Activated CD8-positive, alpha-beta memory T cell treated with anti-CD3 and anti-CD28 coated beads for 1 hour (primary cell): ENCODE measurements at places on chromosomes 2 and 18.
A peak's percentile ranks its signal among the peaks of the same experiment; 100 is the strongest.

- DNase-seq = no peak
Measured at GRCh38 chr2:67446491-67446911, 49.4 kb downstream of the ETAA1 start.

DNA sequence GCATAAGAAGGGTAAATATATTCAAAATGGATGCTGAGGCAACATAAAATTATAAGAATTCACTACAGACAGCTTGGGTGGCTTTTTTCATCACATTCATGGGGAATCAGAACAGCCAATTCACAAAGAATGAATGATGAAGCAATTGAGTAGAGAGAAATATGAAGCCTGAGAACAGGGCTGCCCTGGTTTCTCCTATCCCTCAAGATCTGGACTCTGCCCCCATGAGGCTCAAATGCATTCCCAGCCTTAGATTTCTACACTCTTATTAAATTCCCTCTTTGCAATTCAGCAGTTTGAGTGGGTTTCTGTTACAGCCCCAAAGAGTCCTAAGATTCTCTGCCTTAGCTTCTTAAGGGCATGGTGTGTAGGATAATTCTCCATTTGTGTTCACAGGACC lies 172.5 kb downstream of the MAIP1 start:
- no peak for DNase-seq

- no peak for DNase-seq
Measured at GRCh38 chr2:120346667-120347358, 877 bp downstream of the INHBB start.

DNA sequence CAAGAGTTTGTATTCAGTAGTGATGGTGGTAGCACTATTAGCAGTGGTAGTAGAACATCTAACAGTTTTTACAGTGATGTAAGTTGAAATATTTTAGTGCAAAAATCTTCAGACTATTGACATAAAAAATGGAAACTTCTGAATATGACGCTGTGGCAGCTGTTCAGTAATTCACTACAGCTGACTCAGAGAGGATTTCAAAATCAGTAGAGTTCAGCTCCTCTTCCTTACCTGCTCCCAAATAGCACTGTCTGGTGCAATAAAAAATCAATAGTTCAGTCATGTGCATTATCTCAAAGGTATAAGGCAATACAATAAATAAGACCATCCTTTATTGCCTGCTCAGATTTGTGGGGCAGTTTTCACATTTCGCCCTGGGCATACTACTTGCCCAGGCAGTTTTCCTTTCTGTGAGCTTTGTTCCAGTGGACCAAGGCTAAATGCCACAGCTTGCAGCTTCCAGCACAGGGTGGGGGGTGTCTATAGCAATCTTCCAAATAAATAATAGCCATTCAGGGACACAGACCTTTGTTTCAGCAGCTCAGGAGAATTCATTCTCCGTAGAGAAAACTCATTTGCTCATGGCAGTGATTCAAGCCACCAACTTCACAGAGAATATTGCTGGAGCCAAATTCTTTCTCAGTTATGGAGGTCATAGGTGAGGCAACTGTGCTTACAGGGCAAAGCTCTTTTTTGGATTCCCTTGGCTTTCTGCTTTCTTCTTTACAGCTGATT lies 33.9 kb upstream of the GORASP2 start:
- DNase-seq = no peak

- DNase-seq = peak; percentile 36
Measured at GRCh38 chr2:437756-438393, 150.0 kb upstream of the ALKAL2 start.

DNA sequence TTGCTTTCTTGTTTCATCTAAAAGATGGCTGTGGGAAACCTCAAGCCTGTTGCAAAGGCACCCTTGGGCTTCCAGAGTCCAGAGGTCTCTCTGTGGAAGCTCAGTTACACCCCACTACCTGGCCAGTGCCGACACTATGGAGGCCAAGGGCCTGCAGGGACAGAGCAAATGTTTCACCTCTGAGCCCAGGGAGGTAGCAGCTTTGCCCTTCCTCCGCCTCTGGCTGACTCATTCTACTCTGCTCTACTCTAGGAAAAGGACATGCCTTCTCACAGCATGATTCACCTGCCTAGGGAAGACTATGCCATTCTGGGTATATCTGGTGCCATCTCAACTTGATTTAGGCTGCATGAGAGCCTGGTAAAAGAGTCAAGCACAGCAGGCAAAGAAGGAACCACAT lies 12.2 kb downstream of the MYOM1 start:
- DNase-seq = no peak

GRCh38 chr2:236176951-236177350 lies 8.8 kb upstream of the GBX2 start:
- DNase-seq = no peak

- no peak for DNase-seq
Measured at GRCh38 chr2:231924889-231925275, 1.3 kb downstream of the NPPC start.

DNA sequence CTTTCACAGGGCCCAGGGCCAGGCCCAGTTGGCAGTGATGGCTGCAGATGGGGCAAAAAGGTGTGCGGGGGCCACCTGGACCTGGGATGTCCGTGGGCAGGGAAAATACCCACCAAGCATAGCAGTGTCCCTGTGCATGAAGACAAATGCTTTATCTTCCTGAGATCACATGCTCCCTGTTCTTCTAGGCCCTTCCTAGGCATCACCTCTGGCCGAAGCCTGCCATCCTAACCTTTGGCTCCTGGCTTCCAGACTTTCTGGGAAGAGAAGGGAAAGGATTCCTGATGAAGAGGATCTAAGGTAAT lies 105.0 kb upstream of the SMAD2 start:
- no peak for DNase-seq

DNA sequence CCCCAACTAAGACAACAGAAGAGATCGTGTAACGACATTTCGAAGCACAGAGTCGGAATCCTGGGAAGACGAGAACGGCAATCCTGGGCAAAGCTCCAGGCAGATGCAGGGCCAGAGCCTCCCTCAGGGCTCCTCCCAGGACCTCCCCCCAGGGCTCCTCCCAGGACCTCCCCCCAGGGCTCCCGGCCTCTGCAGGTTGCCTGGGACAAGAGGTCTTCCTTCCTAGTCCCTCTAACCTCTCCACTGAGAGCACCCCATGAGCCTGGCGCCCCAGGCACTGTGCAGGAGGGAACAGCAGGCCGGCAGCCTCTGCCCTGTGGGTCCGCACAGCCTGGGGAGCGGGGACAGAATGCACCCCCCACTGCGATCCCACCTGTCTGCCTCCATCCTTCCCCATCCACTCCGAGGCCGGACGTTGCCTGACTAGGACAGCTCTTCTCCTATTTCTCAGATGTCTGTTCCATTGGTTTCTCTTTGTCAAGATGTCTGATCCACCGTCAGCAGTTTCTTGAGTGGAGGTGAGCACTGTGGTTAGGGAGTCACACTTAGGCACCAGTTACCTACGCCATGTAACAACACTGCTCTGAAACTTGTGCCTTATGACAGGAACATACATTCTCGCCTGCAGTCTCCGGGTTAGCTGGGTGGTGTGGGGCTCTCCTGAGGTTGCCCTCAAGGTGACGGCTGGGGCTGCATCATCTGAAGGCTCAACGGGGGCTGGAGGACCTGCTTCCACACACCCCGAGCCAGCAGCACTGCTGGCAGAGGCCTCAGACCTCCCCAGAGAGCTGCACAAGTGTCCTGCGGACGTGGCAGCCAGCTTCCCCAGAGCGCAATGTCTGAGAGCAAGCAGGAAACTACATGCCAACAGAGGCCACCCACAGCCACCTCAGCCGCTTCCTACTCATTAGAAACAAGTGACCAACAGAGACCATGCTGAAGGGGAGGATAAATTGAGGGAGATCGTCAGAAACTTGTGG lies 28.9 kb downstream of the ADI1 start:
- DNase-seq = no peak

GRCh38 chr2:197515739-197516392 lies at the start of gene MOB4:
Gene MOB4 (plus strand): TSS chr2:197516066. CDS start chr2:197516087, 21 bp downstream.
- DNase-seq = peak; percentile 93

GRCh38 chr2:9474361-9475057 lies at the start of gene IAH1:
Gene IAH1 (plus strand): TSS chr2:9474551. CDS start chr2:9474567, 16 bp downstream.
- peak; percentile 45 for DNase-seq

DNA sequence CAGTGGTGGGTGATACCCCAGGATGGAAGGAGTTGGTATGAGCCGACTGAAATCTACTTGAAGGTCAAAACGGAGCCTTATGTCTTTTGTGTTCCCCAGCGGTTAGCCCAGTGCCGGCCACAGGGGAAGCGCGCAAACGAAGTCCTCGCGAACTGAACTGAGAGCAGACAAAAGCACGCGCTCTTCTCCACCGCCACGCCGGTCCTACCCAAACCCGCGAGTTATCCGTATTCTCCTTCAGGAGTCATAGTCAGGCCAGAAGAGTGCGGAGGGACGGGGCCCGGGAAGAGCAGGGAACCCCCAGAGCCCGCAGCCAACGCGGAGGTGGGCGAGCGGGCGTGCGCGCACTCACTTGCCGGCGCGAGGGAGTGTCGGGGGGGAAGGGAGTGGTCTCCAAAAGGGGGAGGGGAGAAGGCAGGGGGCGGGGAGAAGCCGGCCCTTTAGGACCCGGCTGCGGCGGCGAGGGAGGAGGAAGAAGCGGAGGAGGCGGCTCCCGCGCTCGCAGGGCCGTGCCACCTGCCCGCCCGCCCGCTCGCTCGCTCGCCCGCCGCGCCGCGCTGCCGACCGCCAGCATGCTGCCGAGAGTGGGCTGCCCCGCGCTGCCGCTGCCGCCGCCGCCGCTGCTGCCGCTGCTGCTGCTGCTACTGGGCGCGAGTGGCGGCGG lies at the start of gene IGFBP2:
Gene IGFBP2, plus strand, starts transcription at position 469 of the 664 bp plus-strand sequence. Its CDS starts 104 bp downstream, at position 573.
- DNase-seq = no peak

- DNase-seq = no peak
Measured at GRCh38 chr2:50476174-50476573, 555.8 kb downstream of the NRXN1 start.

DNA sequence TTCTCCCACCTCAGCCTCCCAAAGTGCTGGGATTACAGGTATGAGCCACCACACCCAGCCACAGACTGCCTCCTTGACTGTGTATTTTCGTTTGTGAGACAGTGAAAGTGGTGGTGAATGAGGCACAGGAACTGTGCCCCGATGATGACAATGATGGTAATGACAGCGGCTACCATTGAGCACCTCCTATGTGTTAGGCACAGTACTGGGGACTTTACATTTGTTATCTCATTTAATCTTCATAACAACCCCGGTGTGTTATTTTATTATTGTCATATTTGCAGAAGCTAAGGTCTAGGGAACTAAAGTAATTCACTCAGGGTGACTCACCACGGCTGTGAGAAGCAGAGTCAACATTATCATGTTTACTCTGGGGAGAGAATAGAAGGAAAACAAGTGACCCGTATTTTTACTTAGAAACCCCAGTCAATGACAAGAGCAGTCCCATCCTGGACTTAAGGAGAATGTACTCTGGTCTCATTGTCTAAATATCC lies 77.6 kb upstream of the ALPP start:
- DNase-seq = no peak

DNA sequence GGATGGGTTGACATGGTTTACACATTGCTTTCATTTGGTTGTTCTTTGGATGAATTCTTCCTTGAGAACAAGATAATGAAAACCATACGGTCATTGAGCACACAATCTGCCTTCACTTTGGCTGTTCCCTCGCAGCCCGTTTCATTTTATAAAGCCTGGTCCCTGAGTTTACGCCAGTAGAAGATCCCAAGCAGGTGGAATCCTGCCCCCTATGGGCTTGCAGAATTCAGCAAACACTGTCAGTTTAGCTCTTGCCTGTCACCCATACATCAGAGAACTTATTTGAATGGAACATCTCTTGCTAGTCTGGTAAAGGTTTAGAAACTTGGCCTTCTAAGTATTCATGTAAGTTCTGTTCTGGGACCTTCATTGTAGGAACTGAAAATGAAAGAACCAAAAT lies 666.4 kb upstream of the ZEB2 start:
- no peak for DNase-seq

- no peak for DNase-seq
Measured at GRCh38 chr2:222526480-222527277, 102.3 kb downstream of the SGPP2 start.

GRCh38 chr2:168723275-168723899 lies 79.0 kb upstream of the NOSTRIN start:
- no peak for DNase-seq

DNA sequence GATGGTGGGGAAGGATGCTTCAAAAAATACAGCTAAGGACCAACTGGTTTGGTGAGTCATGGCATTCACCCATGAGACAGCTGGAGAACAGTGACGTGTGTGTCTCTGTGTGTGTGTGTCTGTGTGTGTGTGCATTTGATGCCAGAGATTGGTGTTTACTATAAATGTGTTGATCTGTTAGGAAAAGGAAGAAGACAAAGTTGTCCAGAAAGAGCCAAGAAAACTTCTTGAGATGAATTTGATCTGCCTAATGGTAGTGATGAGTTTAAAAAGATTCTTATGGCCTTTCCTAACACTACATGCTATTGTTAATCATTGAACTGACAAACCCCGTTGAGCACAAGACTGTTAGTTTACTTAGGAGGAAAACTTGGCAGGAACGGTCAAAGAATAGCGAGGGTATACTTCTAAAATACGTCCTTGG lies 36.4 kb upstream of the IL1R1 start:
- DNase-seq = no peak

DNA sequence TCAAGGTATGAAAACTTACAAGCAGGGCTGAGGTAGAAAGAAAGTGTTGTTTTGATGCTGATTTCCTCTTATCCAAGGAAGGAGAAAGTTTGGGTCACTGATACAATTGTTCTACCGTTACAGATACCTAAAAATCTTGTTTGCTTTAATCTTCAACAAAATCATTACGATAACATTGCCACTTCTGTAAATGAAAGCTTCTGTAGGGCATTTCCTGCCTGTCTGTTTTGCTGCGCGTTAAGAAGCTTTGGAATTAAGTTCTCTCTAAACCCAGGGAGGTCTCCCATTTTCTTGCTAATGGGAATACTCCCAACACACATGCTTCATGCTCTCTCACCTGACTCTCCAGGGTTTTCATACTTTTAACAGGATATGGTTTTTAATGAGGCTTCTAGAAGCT lies 258.5 kb downstream of the PTGR3 start:
- DNase-seq = no peak

DNA sequence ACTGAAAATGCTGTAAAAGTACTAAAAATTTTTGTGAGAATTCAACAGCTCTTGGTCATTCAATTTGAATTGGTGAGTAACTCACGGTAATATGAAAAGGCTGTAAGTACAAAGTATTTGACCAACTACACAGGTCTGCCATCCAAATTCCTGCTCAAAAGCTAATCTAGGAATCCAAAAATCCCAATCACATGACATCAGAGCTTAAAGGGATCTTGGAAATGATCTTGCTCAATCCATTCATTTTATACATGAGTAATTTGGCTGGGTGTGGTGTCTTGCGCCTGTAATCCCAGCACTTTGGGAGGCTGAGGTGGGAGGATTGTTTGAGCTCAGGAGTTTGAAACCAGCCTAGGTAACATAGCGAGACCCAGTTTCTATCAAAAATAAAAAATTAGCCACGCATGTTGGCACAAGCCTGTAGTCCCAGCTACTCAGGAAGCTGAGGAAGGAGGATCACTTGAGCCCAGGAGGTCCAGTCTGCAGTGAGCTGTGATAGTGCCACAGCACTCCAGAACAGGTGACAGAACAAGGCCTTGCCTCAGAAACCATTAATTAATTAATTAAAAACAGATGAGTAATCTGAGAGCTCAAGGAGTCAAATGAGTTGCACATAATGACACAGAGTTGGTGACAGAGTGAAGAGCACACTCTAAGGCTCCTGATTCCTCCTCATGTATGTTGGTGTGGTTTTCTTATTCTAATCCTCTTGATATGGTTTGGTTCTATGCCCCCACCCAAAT lies 19.8 kb downstream of the SPIRE1 start:
- no peak for DNase-seq
